Mesendoderm (in vitro differentiated cells): ENCODE measurements at places on chromosomes 1 and 21.
A peak's percentile ranks its signal among the peaks of the same experiment; 100 is the strongest.

DNA sequence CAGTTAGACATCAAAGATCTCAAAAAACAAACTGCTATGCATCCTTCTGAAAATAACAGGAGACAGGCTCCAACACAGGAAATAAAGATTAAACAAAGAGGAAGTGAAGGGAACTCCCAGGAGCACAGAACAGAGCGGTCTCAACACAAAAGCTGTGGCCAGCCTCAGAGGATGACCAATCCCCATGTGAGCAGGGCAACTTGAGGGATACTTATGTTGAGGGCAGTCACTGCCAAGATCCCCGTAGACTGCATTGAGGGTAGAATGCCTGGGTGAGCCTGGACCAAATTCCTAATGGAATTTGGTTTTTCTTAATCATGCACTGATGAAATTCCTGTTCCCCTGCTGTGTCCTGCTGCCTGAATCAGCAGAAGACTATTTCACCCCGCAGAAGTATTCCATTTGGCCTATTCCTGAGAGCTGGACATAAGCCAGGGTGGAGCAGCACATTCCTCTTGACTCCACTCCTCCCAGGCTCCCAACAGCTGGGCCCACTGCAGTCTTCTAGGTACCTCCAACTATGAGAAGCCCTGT is 49.0 kb downstream of the JAK1 start:
- DNase-seq, result peak; percentile 89

DNA sequence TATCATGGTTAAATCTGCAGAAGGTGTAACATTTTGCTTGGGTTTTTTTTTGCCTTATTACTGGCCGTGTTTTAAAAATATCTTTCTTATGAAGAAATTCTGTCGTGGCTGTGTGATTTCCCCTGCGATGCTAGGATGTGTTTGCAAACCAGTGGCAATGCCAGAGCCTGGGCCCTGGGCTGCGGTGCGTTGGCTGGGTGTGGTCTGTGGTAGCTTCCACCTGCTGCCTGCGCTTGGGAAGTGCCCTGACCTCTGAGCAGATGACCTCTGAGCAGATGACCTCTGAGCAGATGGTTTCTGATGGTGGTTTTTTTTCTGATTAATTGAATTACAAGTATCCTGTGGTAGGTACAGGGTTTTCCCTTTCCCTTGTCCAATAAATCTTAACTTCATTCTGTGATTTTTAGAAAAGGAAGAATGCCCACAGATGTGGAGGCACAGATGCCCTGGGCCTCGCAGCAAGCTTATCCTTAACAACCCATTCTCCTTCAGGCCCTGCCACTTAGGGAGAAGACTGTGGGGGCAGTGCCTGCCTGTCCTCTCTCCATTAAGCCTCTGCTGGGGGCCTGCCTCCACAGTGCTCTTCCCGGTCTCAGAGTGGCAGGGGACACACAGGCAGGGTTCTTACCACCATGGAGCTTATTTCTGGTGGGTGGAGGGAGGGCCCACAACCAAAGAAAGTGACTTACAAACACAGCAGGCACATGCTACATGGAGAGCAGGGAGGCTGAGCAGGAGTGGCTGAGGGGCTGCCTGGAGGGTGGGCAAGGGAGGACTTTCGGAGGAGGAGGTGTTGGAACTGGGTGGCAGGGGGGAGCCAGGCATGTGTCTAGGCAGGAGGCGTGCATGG is 81.7 kb downstream of the PCBP3 start:
- DNase-seq, result no peak

GRCh38 chr1:47944561-47944960 is 52.6 kb downstream of the TRABD2B start:
- no peak for DNase-seq

DNA sequence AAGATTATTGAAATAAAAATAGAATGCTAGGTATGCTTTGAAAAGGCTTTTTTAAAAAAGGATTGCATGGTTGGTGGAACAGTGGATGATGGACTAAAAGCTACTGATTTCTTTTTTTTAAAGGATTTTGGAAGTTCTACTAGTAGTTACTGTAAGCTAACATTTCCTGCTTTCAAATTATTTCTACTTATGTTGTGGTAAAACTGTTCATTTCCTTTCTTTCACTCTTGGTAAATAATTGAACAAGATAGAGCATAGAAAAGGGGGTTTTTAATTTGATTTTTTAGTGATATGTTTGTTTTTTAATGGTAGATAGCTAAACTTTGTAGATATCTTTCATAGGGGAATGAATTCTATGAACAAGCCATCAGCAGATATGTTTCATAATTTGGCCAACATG is 104.4 kb downstream of the OLFML2B start:
- no peak for DNase-seq

DNA sequence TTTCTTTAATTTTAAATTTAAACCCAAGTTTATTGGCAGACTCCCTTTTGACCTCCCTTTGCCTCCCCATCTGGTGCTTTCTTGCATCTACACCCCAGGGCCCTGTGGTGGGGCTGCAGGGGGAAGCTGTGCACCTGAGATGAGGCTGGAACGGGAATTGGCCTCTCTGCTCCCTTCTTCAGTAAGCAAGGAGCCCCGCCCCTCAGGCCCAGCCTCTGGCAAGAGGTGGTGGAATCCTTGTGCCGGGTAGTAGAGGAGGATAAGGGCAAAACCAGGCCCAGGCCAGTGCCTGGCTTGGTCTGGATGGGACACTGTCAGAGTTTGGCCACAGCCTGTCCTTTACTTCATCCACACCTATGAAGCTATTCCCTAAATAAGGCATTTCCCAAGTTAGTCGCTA is 25.1 kb downstream of the ATP8B2 start:
- DNase-seq, result no peak

DNA sequence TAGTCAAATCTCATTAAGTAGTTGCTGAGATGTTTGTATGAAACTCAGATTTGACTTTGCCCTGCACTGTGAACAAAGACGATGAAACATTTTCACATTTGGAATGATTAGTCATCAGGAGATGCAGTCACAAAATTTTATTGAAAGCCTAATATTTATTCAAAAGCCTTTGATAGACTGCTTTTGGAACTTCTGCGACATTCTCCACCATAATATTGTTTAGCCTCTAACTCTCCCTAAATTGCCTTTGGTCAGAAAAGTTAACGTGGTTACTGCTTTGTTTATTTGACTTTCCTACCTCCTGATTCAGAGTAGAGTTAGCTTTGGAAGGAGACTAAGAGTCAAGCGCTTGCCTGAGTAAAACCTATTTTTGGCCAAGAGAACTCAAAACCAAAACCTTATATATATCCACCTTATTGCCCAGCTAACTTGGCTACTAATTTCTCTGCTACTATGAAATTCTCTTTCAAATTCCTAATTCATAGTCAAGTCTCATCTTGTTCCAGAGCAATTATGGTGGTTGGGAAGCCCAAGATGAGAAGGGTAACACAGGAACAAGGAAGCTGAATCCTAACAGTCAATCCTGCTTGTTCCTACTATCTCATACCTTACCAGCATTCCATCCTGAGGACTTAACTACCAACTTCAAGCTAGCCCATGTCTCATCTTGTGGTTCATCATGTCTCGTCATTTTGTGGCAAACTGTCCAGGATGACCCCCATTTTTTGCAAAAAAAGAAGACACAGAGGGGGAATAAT is 429.6 kb downstream of the USP25 start:
- no peak for DNase-seq

DNA sequence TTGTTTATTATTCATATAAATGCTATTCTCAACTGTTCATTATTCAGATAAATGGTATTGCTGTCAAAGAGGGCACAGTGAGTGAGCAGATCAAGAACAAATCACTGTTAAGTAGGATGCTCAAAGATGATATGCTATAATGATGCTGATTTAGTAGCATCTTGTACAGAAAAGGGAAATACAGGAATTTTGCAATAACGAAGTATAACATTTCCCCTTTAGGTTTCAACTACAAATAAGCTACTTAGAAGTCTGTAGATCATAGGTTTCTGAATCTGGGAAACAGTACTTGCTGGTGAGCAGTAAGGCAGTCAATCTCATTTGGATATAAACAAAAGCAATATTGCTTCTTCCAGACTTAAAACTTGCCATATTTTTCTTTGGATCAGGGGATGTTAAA is 27.3 kb upstream of the RCOR3 start:
- DNase-seq, result no peak

- no peak for DNase-seq
These were observed 68.6 kb downstream of the SLC35F3 start for GRCh38 chr1:233972951-233973635.

- no peak for DNase-seq
These were observed 101.1 kb downstream of the JAK1 start for GRCh38 chr1:64865105-64865757.

DNA sequence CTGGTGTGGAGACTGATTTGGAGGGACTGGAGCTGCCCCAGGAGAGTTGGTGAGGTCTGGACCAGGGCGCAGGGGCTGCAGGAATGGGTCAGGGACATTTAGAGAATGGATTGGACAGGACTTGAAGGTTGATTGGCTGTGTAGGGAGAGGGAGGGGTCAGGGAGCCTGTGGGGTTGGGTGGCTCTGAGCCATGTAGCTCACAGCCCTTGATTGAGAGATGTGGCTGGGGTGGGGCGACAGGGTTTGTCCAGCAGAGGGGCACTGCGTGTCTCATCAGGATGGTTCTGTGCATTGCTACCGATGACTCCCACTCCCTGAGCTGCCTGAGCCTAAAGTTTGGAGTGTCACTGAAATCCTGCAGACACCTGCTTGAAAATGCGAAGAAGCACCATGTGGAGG is 12.1 kb downstream of the AZIN2 start:
- DNase-seq, result peak; percentile 51

GRCh38 chr21:26659182-26659581 is 86.1 kb upstream of the CYYR1 start:
- DNase-seq, result peak; percentile 4

- DNase-seq, result no peak
These were observed 17.4 kb downstream of the CYYR1 start for GRCh38 chr21:26555540-26556146.
